ENCODE measurements at places on chromosomes 1 and 21. TPM values are rescaled to one million over a fixed set of nuclear protein-coding genes. Genes with fewer than 3 reads are reported as not detected.

DNA sequence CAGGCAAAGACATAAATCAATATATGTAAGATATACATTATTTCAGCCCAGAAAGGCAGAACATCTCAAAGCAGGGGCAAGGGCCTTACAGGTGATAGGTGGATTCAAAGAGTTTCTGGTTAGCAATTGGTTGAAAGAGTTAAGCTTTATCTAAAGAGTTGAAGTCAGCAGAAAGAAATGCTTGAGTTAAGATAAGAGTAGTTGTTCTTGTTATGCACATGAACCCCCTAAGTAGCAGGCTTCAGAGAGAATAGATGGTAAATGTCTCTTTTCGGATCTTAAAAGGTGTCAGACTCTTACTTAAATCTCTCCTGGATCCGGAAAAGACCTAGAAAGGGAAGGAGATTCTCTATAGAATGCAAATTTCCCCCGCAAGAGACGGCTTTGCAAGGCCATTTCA lies 8.3 kb upstream of the ZBTB40 start:
- H3K36me3 ChIP-seq = no peaks in the 10 kb centered on the region
- H3K27ac ChIP-seq = no peak overlapping the region
- no peak overlapping the region for H3K4me3 ChIP-seq
- no peak for DNase-seq
- no peaks in the 10 kb centered on the region for H3K27me3 ChIP-seq
- H3K4me1 ChIP-seq = no peaks in the 10 kb centered on the region

GRCh38 chr1:145729196-145729595 lies 9.9 kb downstream of the CD160 start:
- no peak for DNase-seq
- H3K27ac ChIP-seq = no peak overlapping the region
- no peaks in the 10 kb centered on the region for H3K36me3 ChIP-seq

GRCh38 chr21:34362136-34362444 lies 1.7 kb upstream of the KCNE2 start:
- DNase-seq = no peak
- H3K27ac ChIP-seq = no peak overlapping the region
- H3K4me1 ChIP-seq = no peaks in the 10 kb centered on the region
- H3K4me3 ChIP-seq = no peak overlapping the region
- no peaks in the 10 kb centered on the region for H3K36me3 ChIP-seq
- H3K27me3 ChIP-seq = no peaks in the 10 kb centered on the region

DNA sequence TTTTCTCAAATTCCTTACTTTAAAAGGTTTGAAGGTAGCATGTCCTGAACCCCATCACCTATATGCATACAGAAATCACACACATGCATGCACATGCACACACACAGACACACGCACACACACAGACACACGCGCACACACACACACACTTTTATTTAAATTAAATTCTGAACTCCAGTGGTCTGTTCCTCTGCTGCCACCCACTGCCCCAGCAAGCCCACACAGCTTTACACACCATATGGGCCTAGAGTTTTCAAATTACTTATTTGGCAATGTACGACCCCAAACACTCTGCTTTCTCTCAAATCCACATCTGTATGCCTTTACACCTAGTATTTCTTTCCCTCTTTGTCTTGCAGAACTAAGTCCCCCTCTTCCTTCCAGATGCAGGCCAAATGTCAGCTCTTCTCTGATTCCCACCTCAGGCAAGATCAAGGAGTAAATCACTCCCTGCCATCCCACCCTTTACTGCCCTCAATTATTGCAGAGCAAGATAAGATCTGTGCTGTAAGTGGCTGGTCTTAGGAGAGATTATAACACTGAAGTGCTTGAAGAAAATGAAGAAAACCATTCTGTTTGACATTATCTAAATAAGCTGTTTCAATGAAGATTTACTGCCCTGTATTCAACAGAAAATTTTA lies 429.9 kb upstream of the CXADR start:
- DNase-seq = no peak
- no peaks in the 10 kb centered on the region for H3K36me3 ChIP-seq
- no peak overlapping the region for H3K27ac ChIP-seq
- H3K4me3 ChIP-seq = no peak overlapping the region

DNA sequence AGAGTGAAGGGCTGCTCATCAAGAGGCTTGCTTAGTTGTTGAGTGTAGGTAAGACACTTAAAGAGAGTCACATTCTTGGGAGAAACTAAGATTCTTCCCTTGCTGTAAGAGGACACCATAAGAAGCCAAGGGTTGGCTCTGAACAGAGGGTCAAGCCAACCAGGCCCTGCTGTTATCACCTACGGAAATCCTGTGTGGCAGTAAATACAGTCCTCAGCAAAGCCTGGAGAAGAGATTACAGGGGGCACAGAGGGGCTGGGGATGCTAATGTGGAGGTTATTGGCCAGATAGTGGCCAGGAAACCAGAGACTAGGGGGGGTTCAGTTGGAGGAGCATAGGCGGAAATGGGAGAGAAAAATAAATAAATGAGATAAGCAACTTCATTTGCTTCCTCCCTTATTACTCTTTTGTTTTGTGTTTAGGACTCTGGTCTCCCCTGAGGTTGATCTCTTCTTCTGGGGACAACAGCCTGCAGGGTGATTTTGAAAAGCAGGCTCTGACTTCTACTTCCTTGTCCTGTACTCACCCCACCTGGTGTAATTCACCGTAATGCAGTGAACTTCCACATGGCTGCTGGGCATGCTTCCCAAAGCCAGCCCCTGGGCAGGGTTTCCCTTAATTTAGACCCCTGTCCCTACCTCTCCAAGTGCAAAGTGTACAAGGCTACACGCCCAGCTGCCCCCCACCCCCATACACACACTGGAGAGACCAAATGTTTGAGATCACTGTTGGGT lies 40.9 kb downstream of the MTARC1 start:
- H3K4me1 ChIP-seq = no peaks in the 10 kb centered on the region
- no peak overlapping the region for H3K27ac ChIP-seq
- no peaks in the 10 kb centered on the region for H3K36me3 ChIP-seq
- no peaks in the 10 kb centered on the region for H3K27me3 ChIP-seq

DNA sequence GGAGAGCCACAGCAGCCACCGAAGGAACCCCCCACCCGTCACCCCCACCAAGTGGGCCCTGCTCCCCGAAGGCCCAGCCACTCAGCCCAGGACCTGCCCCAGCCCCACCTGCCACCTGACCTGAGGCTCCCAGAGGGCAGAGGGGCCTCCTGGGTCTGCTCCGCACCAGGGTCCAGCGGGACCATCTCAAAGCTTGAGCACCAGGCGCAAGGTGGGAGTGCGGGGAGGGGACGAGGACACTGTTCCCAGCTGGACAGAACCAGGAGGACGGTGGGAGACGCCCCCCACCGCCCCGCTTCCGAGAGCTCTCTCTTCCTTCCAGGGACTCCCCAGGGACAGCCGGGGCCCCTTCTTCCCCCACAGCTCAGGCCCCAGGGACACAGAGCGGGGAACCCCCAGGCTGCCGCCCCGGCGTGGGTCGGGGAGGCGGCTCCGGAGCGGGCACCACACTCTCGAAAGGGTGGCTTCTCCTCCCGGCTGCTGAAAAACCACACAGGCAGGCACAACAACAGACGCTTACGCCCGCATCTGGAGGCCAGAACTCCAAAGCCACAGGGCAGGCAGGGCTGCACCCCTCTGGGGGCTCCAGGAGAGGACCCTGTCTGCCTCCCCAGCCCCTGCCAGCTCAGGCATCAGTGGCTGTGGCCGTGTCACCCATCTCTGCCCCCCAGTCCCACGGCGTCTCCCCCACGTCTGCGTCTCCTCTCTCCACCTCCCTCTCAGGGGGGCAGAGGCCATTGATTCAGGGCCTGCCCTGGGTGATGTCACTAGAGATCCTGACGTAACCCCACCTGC lies 1.9 kb upstream of the TTLL10 start:
- H3K27me3 ChIP-seq = no peaks in the 10 kb centered on the region
- no peak for DNase-seq
- peaks cover 6% of the 10 kb centered on the region for H3K4me1 ChIP-seq
- no peak overlapping the region for H3K27ac ChIP-seq

- H3K4me3 ChIP-seq = peak overlapping the region; percentile 71
- H3K36me3 ChIP-seq = no peaks in the 10 kb centered on the region
- peak overlapping the region; percentile 81 for H3K27ac ChIP-seq
- no peak for DNase-seq
- H3K4me1 ChIP-seq = peaks cover 40% of the 10 kb centered on the region
These were observed 678 bp upstream of the PTTG1IP start for GRCh38 chr21:44874240-44874496.

DNA sequence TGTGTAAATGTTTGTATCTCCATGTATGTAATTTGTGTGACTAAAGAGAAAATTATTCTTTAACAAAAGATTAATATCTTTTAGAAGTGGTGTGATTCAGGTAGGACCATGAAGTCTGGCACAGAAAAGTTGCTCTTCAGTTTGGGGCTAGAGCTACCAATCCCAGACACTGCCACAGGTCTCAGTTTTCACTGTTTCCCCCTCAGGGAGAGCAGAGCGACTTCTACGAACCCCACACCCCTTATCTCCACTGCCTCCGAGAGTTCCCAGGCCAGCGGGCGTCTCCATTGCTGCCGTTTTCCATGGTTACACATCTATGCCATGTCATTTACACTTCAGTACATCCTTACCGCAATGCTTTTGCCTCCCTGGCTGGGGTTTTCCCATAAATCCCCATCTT lies 93.0 kb upstream of the SMYD2 start:
- no peaks in the 10 kb centered on the region for H3K36me3 ChIP-seq
- H3K4me1 ChIP-seq = no peaks in the 10 kb centered on the region
- H3K4me3 ChIP-seq = no peak overlapping the region
- no peak for DNase-seq
- peaks cover 4% of the 10 kb centered on the region for H3K27me3 ChIP-seq
- no peak overlapping the region for H3K27ac ChIP-seq

GRCh38 chr1:243582326-243582725 lies 267.7 kb downstream of the AKT3 start:
- H3K36me3 ChIP-seq = no peaks in the 10 kb centered on the region
- no peaks in the 10 kb centered on the region for H3K27me3 ChIP-seq
- H3K27ac ChIP-seq = no peak overlapping the region
- H3K4me1 ChIP-seq = no peaks in the 10 kb centered on the region

Gene HSD3B2
- not detected for total RNA-seq

Gene TTC24
- total RNA-seq = 10.2 TPM

Gene TSTD1
- total RNA-seq = 84.0 TPM

Gene ATP1A4
- total RNA-seq = not detected

All from naive thymus-derived CD4-positive, alpha-beta T cell (primary cell).